Natural killer cell (primary cell): ENCODE measurements at places on chromosomes 7 and 10. TPM values are rescaled to one million over a fixed set of nuclear protein-coding genes. Genes with fewer than 3 reads are reported as not detected.

- H3K27ac ChIP-seq = no peak overlapping the region
- H3K27me3 ChIP-seq = no peaks in the 10 kb centered on the region
- no peaks in the 10 kb centered on the region for H3K36me3 ChIP-seq
- no peaks in the 10 kb centered on the region for H3K4me1 ChIP-seq
Observed at GRCh38 chr10:63562857-63563256, 41.7 kb downstream of the REEP3 start.

DNA sequence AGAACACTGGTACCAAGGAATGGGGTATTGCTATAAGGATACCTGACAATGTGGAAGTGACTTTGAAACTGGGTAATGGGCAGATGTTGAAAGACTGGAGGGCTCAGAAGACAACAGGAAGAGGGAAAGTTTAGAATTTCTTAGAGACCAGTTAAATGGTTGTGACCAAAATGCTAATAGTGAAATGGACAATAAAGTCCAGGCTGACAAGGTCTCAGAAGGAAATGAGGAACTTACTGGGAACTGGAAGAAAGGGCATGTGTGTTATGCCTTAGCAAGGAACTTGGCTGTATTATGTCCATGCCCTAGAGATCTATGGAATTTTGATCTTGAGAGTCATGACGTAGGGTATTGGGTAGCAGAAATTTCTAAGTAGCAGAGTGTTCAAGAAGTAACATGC lies 38.0 kb downstream of the FAM149B1 start:
- no peak overlapping the region for H3K4me3 ChIP-seq
- no peak overlapping the region for H3K27ac ChIP-seq
- H3K4me1 ChIP-seq = no peaks in the 10 kb centered on the region
- peaks cover 3% of the 10 kb centered on the region for H3K36me3 ChIP-seq

DNA sequence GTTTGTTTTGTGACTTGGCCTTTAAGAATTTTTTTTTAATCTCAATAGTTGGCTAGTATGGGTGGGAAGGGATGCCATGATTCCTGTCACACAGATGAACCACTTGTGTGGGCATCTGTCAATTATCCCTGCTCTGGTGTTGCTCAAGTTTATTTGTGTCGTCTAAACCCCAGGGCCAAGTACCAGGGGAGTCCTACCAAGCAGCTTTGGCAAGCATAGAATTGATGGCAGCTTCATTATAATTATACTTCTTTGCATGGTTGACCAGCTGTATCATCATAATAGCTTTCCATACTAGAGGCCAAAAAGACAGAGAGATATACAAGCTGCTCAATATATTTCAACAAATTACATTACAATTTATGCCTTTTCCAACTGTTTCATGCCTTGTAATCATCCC lies 30.4 kb downstream of the SUGCT start:
- no peaks in the 10 kb centered on the region for H3K36me3 ChIP-seq
- DNase-seq = no peak
- no peaks in the 10 kb centered on the region for H3K4me1 ChIP-seq
- H3K27me3 ChIP-seq = no peaks in the 10 kb centered on the region

DNA sequence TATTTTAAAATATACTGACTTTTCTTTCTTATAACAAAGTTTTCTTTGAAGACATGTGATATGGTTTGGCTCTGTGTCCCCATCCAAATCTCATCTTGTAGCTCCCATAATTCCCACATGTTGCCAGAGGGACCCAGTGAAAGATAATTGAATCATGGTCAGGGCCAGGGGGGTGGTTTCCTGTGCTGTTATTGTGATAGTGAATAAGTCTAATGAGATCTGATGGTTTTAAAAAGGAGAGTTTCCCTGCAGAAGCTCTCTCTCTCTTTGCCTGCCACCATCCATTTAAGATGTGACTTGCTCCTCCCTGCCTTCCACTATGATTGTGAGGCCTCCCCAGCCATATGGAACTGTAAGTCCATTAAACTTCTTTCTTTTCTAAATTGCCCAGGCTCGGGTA lies 768.1 kb downstream of the NRG3 start:
- H3K4me3 ChIP-seq = no peak overlapping the region
- no peaks in the 10 kb centered on the region for H3K36me3 ChIP-seq
- DNase-seq = no peak
- H3K27me3 ChIP-seq = no peaks in the 10 kb centered on the region

DNA sequence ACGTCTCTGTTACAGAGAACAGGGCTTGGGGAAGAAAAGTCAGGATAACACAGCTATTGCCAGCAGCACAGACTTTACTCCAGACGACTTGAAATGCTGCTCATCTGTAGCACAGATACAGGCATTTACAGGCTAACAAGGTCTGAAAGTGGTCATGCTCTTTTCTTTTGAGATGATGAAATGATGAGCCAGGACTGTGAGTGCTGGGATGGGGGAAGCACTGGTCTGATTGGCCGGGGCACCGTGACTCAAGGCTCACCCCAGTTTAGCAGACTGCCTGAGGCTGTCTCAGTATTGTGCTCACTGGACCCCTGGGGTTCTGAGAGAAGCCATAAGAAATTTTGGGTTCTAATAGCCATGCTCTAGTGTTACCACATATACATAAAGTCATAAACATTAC lies 12.4 kb downstream of the SMKR1 start:
- no peak for DNase-seq
- no peaks in the 10 kb centered on the region for H3K36me3 ChIP-seq
- H3K27ac ChIP-seq = no peak overlapping the region
- H3K4me1 ChIP-seq = peaks cover 3% of the 10 kb centered on the region

DNA sequence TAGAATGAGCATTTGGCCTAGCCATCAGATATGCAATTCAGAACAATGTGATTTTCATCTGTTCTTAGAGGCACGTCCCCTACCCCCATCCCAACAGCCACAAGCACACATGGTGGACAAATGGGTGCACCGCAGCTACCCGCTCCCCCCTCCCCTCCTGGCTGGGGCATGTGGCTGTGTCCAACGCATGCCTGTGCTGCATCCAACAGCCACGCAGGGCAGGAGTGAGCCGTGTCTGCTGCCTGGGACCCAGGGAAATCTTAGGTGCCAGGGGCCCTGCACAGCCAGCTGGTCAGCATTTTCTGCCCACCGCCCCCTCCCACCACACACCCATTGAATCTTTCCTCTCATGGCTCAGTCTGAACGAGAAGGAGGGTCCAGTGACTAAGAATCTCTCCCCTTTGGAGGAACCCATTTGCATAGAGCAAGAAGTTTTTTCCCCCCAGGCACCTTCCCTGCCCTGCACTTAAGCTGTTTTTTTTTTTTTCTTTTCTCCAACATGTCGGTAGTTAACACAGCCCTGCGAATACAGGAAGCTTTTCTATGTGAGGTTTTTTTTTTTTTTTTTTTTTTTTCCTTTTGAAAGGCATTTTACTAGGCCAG lies 138.9 kb downstream of the WDR11 start:
- no peaks in the 10 kb centered on the region for H3K27me3 ChIP-seq
- no peak for DNase-seq
- H3K4me1 ChIP-seq = peaks cover 16% of the 10 kb centered on the region
- H3K4me3 ChIP-seq = no peak overlapping the region
- no peaks in the 10 kb centered on the region for H3K36me3 ChIP-seq

Gene OPN1SW
- not detected for total RNA-seq

Gene PDE6C
- not detected for total RNA-seq
